DND-41 (cell line): ENCODE measurements at places on chromosomes 16 and 17.

GRCh38 chr16:477301-478157, 50.0 kb upstream of the CAPN15 start:
- no peaks in the 10 kb centered on the region for H3K4me1 ChIP-seq
- peaks cover 39% of the 10 kb centered on the region for H3K36me3 ChIP-seq
- DNase-seq = no peak
- no peak overlapping the region for H3K27ac ChIP-seq

DNA sequence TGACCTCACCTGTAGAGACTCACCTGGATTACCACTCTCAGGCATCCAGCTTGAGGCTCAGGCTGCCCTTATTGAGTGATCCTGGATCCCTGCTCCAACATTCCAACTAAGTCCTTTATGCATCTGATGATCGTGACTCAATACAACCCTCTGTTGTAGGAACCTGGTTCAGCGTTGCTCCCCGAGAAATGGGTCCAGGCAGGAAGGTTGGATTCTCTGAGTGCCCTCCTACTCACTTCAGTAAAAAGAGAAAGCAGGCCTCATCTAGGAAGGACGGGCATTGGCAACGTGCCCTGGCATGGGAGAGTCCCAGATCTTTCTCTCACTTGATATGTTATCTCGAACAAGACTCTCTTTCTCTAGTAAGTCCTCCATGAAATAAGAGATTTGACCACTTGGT, at the start of gene OR3A1:
OR3A1 (minus strand) TSS at position 101 of the 400 bp plus-strand sequence. CDS start 5,778 bp downstream, outside the sequence.
- no peak for DNase-seq
- H3K27ac ChIP-seq = no peak within 1 kb of the TSS
- H3K4me1 ChIP-seq = no peaks in the 10 kb centered on the region
- H3K36me3 ChIP-seq = no peaks in the 10 kb centered on the region
- H3K27me3 ChIP-seq = peaks cover 6% of the 10 kb centered on the region
- no peak within 1 kb of the TSS for H3K4me3 ChIP-seq

DNA sequence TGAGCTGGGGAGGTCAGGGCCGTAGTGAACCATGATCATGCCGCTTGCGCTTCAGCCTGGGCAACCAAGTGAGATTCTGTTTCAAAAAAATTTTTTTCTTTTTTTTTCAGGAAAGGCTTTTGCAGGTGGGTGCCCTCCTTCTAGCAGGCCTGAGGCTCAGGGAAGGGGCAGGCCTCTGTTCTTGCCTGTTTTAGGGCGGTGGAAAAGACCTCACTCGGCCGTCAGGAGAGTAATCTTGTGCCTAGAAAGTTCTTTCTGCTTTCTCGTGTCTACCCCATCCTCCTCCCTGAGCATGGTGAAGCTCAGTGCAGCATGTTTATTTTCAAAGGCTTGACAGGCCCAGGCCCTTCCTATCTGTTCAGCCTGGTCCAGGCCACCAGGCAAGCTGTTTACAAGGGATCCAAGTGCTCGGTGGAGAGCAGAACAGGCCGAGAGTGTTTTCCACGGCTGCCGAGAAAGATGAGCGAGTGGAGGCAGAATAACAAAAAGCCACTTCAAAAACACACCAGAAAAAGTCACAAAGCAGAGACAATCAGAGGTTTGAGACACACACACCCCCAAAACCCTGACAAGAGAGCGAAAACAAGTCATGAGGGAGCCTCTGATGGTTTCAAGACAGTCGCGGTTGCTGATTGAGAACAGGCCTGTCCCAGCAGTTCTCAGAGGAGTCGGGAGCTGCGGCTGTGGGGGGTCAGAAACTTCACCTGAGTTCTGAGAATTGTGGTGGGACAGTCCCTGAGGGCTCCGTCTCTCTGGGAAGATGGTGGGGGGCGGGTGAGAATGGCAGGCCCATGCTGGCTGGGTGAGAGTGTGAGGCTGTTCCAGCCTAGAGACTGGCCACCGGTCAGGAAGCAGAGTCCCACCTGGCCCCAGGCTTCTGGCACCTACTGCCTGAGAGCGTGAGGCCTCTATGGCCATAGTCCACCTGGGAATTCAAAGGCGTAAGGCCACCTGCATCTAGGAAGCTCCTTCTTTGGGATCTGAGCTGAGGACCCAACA, 37.5 kb upstream of the CCR7 start:
- no peaks in the 10 kb centered on the region for H3K4me1 ChIP-seq
- H3K27ac ChIP-seq = no peak overlapping the region

GRCh38 chr16:53094013-53094630, 39.3 kb downstream of the CHD9 start:
- H3K27me3 ChIP-seq = no peaks in the 10 kb centered on the region
- 0 out of 2 replicates have a peak, but pooled peaks cover 3% of the 10 kb centered on the region for H3K36me3 ChIP-seq
- peaks cover 14% of the 10 kb centered on the region for H3K4me1 ChIP-seq
- no peak overlapping the region for H3K4me3 ChIP-seq
- no peak overlapping the region for H3K27ac ChIP-seq

- no peaks in the 10 kb centered on the region for H3K27me3 ChIP-seq
- H3K27ac ChIP-seq = no peak overlapping the region
- H3K4me1 ChIP-seq = no peaks in the 10 kb centered on the region
- no peak overlapping the region for H3K4me3 ChIP-seq
Observed at GRCh38 chr16:84585467-84585866, 32.4 kb downstream of the COTL1 start.

GRCh38 chr17:9587969-9588656, 11.7 kb downstream of the CFAP52 start:
- no peaks in the 10 kb centered on the region for H3K4me1 ChIP-seq
- H3K36me3 ChIP-seq = no peaks in the 10 kb centered on the region
- no peak for DNase-seq
- H3K4me3 ChIP-seq = no peak overlapping the region
- no peak overlapping the region for H3K27ac ChIP-seq

GRCh38 chr17:80792373-80792781, 199.3 kb upstream of the CHMP6 start:
- H3K27me3 ChIP-seq = no peaks in the 10 kb centered on the region
- peaks cover 53% of the 10 kb centered on the region for H3K4me1 ChIP-seq
- no peak overlapping the region for H3K4me3 ChIP-seq
- H3K36me3 ChIP-seq = peaks cover 37% of the 10 kb centered on the region

- no peaks in the 10 kb centered on the region for H3K27me3 ChIP-seq
- H3K36me3 ChIP-seq = no peaks in the 10 kb centered on the region
- no peak overlapping the region for H3K4me3 ChIP-seq
- no peaks in the 10 kb centered on the region for H3K4me1 ChIP-seq
- H3K27ac ChIP-seq = no peak overlapping the region
- no peak for DNase-seq
Observed at GRCh38 chr16:59591480-59591879, 857.4 kb upstream of the GOT2 start.

GRCh38 chr17:74961657-74962350, 10.8 kb downstream of the HID1 start:
- DNase-seq = peak; percentile 84
- no peak overlapping the region for H3K4me3 ChIP-seq
- no peak overlapping the region for H3K27ac ChIP-seq
- peaks cover 3% of the 10 kb centered on the region; the same call in 1 of the 2 replicates for H3K4me1 ChIP-seq
- H3K27me3 ChIP-seq = peaks cover 4% of the 10 kb centered on the region

DNA sequence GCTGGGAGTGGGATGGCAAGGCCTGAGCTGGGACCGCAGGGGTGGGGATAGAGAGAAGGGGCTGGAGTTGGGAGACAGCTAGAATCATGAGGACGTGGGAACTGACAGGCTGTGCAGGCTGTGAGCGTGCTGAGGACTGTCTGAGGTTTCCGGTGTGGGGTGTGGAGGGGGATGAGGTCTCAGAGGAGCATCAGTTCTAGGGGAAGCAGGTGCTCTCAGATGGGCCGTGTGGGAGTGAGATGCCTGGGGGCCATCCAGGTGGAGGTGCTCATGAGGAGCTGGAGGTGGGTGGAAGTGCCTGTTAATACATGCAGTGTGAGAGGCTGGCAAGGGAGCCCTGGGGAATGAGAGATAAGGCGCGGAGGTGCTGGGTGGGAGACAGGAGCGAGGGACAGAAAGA, 27.2 kb downstream of the HASPIN start:
- no peak overlapping the region for H3K4me3 ChIP-seq
- peak; percentile 95 for DNase-seq
- H3K27ac ChIP-seq = peak overlapping the region; percentile 95
- H3K4me1 ChIP-seq = peaks cover 52% of the 10 kb centered on the region
- H3K27me3 ChIP-seq = no peaks in the 10 kb centered on the region

DNA sequence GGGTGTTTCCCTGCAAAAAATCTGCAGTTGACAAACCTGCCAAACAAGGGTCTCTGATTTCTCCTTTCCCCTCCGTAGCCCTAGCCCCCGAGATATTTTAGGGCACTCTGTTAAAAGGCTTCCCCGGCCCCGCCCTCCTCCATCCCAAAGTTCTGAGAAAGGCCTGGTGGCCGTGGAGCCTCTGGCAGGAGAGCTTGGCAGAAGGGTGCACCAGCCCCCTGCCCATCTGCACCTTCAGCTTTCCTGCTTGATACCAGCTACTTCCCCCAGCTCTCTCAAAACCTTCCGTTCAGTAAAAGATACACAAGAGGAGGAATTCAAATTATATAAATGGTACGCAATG, 711 bp upstream of the CANT1 start:
- peak overlapping the region; percentile 100 for H3K4me3 ChIP-seq
- H3K27me3 ChIP-seq = no peaks in the 10 kb centered on the region
- H3K27ac ChIP-seq = peak overlapping the region; percentile 95
- H3K36me3 ChIP-seq = peaks cover 19% of the 10 kb centered on the region
- H3K4me1 ChIP-seq = peaks cover 45% of the 10 kb centered on the region
- no peak for DNase-seq

DNA sequence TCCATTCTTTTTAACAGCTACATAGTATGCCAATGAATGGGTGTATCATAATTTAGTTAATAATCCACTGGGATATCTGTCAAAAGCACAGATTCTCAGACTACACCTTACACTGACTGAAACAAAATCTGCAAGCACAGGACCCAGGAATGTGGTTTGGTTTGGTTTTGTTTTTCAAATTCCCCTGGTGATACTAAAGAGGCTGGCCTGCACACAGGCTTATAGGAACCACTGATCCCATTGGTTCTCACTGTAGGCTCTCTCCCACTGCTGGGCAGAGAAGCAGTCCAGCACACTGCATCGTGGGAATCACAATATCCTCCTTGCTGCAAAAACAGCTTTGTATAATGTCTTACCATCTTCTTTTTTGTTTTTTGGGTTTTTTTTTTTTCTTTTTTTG, 67.1 kb downstream of the TEX14 start:
- no peak overlapping the region for H3K27ac ChIP-seq
- H3K27me3 ChIP-seq = peaks cover 5% of the 10 kb centered on the region
- no peaks in the 10 kb centered on the region for H3K4me1 ChIP-seq
- H3K36me3 ChIP-seq = no peaks in the 10 kb centered on the region
- no peak for DNase-seq

DNA sequence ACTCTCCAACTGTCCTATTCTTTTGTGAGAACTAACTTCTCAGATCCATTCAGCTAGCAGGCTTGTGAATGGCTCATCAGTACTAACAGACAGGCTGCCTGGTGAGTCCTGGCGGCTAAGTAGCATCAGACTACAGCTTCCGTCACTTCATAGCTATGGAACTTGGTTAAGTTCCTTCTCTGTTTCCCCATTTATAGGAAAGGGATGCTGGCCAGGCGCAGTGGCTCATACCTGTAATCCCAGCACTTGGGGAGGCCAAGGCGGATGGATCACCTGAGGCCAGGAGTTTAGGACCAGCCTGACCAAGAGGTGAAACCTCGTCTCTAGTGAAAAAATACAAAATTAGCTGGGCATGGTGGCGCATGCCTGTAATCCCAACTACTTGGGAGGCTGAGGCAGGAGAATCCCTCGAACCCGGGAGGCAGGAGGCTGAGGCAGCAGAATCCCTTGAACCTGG, 49.9 kb upstream of the TANGO6 start:
- no peak overlapping the region for H3K4me3 ChIP-seq
- no peaks in the 10 kb centered on the region for H3K4me1 ChIP-seq
- H3K36me3 ChIP-seq = no peaks in the 10 kb centered on the region
- no peak overlapping the region for H3K27ac ChIP-seq
- no peaks in the 10 kb centered on the region for H3K27me3 ChIP-seq
- no peak for DNase-seq

- H3K4me3 ChIP-seq = no peak overlapping the region
- no peak for DNase-seq
- H3K36me3 ChIP-seq = no peaks in the 10 kb centered on the region
- H3K27ac ChIP-seq = no peak overlapping the region
Observed at GRCh38 chr17:22145605-22146178, 453.4 kb downstream of the KCNJ18 start.

DNA sequence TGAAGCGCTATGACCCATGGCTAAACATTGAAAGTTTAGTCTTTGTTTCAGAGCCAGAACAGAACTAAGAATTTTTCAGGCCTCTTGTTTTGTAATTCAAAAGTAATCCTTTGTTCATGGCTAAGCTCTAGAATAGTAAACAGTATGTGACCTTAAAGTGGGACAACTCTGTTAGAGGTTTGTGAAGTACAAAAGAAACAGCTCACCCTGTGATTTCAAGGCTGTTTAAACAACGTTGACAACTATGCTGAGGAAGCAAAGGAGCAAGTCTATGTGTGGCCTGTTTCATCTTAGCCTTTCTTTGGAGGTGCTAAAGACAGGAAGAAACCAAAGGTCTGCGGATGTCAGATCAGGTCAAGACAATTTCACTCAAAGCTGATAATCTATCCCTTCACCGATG, 40.4 kb downstream of the MYOCD start:
- H3K4me1 ChIP-seq = no peaks in the 10 kb centered on the region
- H3K4me3 ChIP-seq = no peak overlapping the region
- H3K27me3 ChIP-seq = no peaks in the 10 kb centered on the region
- no peak overlapping the region for H3K27ac ChIP-seq
- no peaks in the 10 kb centered on the region for H3K36me3 ChIP-seq

- no peak for DNase-seq
- no peaks in the 10 kb centered on the region for H3K27me3 ChIP-seq
- H3K27ac ChIP-seq = no peak overlapping the region
- H3K4me1 ChIP-seq = no peaks in the 10 kb centered on the region
- no peak overlapping the region for H3K4me3 ChIP-seq
- peaks cover 94% of the 10 kb centered on the region for H3K36me3 ChIP-seq
Observed at GRCh38 chr17:34996422-34997285, 16.3 kb downstream of the LIG3 start.

GRCh38 chr17:10600571-10600970, 51.1 kb upstream of the MYH2 start:
- no peak for DNase-seq
- H3K4me1 ChIP-seq = no peaks in the 10 kb centered on the region
- H3K36me3 ChIP-seq = no peaks in the 10 kb centered on the region
- no peak overlapping the region for H3K27ac ChIP-seq
- no peak overlapping the region for H3K4me3 ChIP-seq
- H3K27me3 ChIP-seq = peaks cover 12% of the 10 kb centered on the region

DNA sequence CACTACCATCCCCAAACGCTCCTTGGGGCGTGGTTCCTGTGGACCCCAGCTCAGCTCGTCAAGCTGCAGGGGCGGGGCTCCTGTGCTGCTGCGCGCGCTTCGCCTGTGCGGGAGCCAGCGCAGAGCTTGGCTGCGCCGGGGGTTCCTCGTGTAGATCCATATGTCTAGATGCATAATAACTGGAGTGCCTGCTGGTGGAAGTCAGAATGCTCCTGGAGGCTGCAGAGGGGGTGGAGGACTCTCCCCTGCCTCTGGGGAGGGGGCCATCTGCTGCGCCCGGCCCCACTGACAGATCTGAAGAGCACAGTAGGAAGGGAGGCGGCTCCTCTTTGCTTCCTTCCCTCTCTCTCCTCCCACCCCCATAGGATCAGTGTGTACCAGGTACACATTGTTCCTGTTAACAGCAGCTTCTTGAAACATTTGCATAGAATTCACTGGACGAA, 4.6 kb downstream of the RASD1 start:
- H3K27ac ChIP-seq = 0 out of 2 replicates have a peak overlapping the region, but pooled peaks have one; percentile 7
- DNase-seq = no peak
- H3K36me3 ChIP-seq = peaks cover 89% of the 10 kb centered on the region

- H3K27ac ChIP-seq = no peak overlapping the region
- H3K4me1 ChIP-seq = no peaks in the 10 kb centered on the region
- H3K36me3 ChIP-seq = peaks cover 62% of the 10 kb centered on the region
- no peak for DNase-seq
- H3K4me3 ChIP-seq = no peak overlapping the region
- H3K27me3 ChIP-seq = no peaks in the 10 kb centered on the region
Observed at GRCh38 chr17:67129283-67129682, 84.9 kb downstream of the CACNG1 start.

GRCh38 chr16:10895053-10895946, 18.3 kb downstream of the CIITA start:
- no peaks in the 10 kb centered on the region for H3K36me3 ChIP-seq
- peak; percentile 78 for DNase-seq
- no peaks in the 10 kb centered on the region for H3K4me1 ChIP-seq
- no peak overlapping the region for H3K4me3 ChIP-seq
